Naive thymus-derived CD8-positive, alpha-beta T cell (primary cell): ENCODE measurements at places on chromosomes 13 and 19.

DNA sequence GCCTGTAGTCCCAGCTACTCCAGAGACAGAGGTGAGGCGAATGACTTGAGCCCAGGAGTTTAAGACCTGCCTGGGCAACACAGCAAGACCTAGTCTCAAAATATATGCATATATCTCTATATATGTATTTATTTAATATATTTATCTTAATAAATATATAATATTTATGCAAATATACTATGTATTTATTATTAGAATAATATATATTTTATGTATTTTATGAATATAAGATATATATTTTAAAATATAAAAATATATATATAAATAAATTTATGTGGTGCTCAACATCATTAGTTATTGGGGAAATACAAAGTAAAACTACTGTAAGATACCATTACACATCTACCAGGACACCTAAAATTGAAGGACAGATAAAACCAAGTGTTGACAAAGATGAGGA, 58.1 kb upstream of the IPO5 start:
- no peak for DNase-seq

DNA sequence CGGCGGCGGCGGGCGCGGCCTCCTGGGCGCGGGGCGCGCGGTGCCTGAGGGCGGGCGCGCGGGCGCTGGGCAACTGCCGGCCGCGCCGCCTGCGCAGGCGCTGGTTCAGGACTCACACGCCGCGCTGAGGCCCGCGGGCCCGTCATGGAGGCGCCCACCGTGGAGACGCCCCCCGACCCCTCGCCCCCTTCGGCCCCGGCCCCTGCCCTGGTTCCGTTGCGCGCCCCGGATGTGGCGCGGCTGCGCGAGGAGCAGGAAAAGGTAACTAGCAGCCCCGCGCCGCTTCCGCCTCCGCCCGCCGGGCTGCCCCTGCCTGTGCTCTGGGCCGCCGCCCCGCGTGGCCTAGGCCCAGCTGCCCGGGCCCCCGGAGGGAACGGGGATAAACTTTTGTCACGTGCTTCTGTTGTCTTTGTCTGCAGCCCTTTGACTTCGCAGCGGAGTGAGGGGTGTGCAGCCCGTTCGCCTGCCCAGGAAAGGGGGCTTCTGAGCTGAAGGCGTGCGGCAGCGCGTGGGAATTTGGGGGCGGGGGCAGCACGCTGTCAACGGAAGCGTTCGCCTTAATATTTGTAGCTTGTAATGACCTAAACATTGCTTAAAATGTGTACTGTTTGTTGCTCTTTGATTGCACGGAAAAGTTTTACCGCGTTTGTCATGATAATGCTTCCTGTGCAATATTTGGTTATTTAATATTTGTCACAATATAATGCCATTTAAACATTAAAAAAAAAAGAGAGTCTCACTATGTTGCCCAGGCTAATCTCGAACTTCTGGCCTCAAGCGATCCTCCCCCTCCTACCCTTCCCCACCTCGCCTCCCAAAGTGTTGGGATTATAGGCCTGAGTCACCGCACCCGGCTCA, 594 bp downstream of the URI1 start:
- DNase-seq: peak; percentile 74

- no peak for DNase-seq
These were observed 810.4 kb downstream of the DACH1 start for GRCh38 chr13:71056581-71056980.

DNA sequence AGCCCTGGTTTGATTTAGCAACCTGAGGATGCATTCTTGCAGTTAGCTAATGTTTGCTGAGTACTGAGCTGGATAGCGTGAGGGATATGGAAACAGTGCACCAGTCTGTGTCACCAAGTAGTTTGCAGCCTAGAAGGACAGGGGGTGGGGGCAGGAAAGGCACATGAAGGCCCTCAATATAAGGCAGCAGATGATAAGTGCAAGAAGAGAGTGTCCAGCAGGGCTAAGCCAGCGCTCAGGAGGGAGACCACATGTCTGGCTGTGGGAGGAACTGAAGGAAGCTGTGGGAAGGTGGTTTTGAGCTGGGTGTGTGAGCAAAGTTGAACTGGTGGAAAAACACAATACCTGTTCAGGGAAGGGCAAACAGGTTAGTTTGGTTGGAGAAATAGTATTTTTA, 1.7 kb downstream of the CXCL17 start:
- no peak for DNase-seq

DNA sequence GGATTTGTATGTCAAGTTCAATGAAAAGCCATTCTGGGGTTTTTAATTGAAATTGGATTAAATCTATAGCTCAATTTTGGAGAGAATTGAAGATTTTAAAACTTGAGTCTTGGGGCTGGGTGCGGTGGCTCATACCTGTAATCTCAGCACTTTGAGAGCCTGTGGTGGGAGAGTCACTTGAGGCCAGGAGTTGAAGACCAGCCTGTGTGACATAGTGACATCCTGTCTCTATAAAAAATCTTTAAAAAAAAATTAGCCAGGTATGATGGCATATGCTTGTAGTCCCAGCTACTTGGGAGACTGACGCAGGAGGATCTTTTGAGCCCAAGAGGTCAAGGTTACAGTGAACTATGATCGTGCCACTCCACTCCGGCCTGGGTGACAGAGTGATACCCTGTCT, 41.2 kb downstream of the VAV1 start:
- DNase-seq: no peak

- no peak for DNase-seq
These were observed 41.3 kb downstream of the DPF1 start for GRCh38 chr19:38182536-38183210.

GRCh38 chr13:100673376-100673712, 1.3 kb downstream of the TMTC4 start:
- no peak for DNase-seq

- DNase-seq: no peak
These were observed 27.1 kb downstream of the SUGP2 start for GRCh38 chr19:19006213-19006612.

DNA sequence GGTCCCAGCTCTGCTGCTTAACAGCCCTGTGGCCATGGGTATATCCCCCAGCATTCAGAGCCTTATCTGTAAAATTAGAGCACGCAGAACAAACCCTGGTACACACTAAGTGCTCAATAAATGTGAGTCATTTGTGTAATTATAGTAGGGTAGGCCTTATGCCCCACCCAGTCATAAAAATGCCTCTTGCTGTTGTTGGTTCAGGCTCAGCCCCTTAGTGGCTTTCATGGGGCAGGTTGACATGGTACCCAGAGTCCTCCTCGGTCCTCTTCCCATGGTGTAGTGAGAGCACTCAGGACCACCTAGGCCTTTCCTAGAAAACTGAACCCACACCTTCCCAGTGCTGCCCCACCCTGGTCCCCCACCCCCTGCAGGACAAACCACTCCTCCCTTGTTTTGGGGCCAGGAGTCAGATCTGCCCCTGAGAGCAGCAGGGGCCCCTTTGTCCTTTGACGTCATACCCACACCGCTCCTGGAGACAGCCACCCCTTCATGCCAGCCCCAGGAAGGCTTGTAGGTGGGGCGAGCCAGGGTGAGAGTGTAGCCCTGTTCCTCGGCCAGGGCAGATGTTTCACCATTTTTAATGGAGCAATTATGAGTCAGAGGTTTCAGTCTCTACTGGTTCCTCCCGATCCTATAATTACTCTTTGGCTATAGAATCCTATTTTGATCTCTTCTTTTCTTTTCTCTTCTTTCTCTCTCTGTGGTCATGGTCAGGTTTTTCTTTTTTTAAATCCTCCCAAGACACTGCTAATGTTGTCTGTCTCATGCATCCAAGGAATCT, 36.8 kb downstream of the ACTN4 start:
- no peak for DNase-seq

GRCh38 chr19:7925171-7925851, 624 bp downstream of the CTXN1 start:
- peak; percentile 88 for DNase-seq

DNA sequence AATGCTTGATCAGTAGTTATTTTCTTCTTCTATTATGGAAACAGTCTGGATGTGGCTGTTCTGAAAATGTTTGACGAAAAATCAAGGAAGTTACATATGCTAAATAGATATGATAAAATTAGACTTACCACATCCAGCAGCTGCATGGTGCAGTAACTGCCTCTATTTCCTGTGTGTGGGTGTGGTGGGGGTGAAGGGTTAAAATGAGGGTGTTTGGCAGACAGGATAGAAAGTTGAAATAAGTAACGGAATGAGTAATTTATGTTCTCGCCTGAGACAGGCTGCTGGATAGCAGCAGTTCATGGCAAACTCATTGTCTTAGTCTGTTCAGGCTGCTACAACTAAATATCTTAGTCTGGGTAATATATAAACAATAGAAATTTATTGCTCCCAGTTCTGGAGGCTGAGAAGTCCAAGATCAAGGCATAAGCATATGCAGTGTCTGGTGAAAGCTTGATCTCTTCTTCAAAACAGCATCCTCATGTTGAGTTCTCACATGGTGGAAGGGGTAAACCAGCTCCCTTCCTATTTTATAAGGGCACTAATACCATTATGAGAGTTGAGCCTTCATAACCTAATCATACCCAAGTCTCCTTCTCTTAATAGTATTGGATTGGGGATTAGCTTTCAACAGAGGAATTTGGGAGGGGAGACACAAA, 1248.9 kb downstream of the SLITRK5 start:
- no peak for DNase-seq

DNA sequence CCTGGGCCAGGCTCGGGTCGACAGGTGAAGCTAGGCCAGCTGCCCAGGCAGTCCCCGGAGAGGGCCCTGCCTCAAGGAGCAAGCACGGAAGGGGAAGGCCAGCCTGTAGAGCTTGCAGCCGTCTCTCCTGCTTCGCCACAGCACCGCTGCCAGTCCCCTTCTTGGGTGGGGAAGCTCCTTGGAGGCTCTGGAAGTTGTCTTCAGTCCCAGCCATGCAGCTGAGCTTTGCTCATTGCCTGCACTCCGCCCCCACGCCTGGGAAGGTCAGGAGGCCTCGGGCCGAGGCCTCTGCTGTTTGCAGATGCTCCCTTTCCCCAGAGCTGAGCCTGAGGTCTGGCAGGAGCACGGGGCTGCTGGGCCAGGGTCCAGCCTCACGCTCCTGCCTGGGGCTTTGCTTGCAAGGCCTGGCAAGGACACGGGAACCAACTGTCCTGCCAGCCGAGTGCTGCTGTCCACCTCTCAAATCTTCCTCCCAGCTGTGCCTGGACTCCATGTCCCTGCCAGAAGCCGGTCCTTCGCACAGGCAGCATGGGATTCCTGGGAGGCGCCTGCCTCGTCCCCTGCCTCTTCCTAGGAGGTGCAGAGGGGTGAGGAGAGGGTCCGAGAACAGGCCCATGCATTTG, 13.3 kb downstream of the PLEKHF1 start:
- no peak for DNase-seq

DNA sequence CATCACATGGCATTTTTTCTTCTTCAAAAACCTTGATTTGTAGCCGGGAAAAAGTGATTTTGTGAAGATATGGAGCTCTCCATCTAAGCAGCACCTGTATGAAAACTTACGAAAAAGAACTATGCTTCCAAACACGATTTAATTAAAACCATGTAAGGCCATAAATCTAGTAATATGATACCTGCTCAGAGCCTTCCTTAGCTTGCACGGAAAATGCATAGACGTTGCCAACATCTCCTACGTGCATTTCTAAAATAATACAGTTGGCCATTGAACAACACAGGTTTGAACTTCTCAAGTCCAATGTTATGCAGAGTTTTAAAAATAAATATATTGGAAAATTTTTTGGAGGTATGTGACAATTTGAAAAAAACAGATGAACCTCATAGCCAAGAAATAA, 59.1 kb upstream of the RNF113B start:
- DNase-seq: no peak

DNA sequence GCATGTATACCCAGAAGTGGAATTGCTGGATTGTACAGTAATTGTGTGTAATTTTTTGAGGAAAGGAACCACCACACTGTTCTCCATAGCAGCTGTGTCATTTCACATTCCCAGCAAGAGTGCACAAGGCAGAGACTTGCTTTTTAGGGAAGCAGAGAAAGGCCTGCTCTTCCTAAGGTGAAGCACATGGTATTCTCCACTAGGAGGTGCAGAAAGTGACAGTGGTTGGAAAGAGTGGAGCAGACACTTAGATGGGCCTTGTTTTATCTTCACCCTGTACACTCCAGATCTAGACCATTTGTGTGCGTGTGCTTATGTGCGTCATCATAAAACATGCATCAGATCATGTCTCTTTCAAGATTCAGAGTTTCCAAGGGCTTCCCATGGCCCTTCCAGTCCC, 35.0 kb downstream of the FAM124A start:
- no peak for DNase-seq

DNA sequence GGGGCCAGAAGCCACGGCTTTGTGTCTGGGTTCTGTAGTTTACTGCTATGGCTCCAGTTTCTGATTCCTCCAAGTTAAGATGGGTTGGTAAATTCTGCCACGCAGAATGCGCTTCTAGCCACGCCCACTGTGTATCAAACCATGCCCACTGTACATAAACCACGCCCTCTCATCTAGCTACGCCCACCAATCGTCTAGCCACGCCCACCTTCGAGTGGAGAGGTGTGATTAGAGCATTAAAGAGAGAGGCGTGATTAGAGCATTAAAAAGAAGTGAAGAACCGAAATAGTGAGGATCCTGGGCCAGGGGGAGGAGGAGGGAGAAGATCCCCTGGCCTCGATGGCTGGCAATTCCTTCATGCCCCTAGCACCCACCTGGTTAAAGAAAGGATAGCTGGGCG, 43.7 kb upstream of the ADGRE5 start:
- DNase-seq: peak; percentile 7

- peak; percentile 25 for DNase-seq
These were observed 167.1 kb downstream of the LMO7 start for GRCh38 chr13:75803164-75803611.

DNA sequence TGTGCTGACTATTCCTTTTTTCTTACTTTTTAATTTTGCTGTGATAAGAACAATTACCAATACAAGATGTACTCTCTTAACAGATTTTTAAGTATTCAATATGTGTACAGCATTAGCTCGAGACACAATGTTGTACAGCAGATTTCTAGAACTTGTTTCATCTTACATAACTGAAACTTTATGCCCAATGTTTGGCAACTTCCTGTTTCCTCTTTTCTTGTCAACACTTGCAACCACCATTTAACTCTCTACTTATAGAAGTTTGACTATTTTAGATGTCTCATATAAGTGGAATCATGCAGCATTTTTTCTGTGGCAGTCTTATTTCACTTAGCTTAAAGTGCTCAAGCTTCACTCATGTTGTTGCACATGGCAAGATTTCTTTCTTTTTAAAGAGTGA, 1426.8 kb downstream of the SLITRK5 start:
- no peak for DNase-seq

DNA sequence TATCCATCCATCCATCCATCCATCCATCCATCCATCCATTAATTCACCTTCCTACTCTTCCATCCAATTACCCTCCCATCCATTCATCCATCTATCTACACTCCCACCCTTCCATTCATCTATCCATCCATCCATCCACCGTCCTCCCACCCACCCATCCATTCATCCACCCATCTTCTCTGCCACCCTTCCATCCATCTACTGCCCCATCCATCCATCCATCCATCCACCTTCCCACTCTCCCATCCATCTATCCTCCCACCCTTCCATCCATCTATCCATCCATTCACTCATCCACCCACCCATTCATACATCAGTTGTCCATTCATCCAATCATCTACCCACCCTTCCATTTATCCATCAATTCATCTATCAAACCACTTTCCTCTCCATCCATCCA, 54.3 kb downstream of the NWD1 start:
- no peak for DNase-seq
